HCT116 (cell line): ENCODE measurements at places on chromosomes 5 and 9. TPM values are rescaled to one million over a fixed set of nuclear protein-coding genes. Genes with fewer than 3 reads are reported as not detected.
A peak's percentile ranks its signal among the peaks of the same experiment; 100 is the strongest.

GRCh38 chr5:87829217-87829551 lies 416.5 kb upstream of the CCNH start:
- no peak overlapping the region for H3K4me3 ChIP-seq
- H3K4me1 ChIP-seq: peaks cover 7% of the 10 kb centered on the region
- peak; percentile 6 for DNase-seq
- H3K27me3 ChIP-seq: no peaks in the 10 kb centered on the region

DNA sequence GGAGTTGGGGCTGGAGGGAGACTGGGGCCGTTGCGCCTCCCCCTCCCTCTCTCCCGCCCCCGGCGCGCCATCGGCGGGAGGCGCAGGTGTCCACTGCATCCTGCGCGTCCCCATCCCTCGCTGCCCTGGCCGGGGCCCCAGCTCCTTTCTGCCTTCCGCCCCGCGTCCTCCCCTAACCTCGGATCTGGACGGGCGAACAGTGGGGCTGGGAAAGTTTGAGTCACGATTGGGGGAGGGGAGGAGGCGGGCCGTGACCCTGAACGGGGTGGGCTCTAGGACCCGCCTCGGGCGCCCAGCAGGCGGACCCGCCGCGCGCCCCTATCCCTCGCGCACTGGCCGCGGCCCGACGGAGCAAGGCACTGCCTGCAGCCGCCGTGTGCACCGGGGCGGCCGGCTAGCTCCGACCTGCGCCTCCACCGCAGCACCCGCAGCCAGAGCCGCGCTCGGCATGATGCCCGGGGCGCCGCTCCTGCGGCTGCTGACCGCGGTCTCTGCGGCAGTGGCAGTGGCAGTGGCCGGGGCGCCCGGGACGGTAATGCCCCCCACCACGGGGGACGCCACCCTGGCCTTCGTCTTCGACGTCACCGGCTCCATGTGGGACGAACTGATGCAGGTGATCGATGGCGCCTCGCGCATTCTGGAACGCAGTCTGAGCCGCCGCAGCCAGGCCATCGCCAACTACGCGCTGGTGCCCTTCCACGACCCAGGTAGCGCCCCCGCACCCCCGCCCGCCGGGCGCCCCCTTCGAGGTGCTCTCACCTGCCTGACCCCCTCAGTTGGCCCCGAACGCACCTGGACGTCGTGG lies at the start of gene HMCN2:
Gene HMCN2 (plus strand): TSS at position 330 of the 805 bp plus-strand sequence. CDS start 119 bp downstream, at position 449.
- H3K4me1 ChIP-seq: peaks cover 4% of the 10 kb centered on the region; the same call in 1 of the 2 replicates
- DNase-seq: no peak
- peaks cover 10% of the 10 kb centered on the region; the same call in 1 of the 2 replicates for H3K27me3 ChIP-seq
- H3K4me3 ChIP-seq: no peak within 1 kb of the TSS
- H3K36me3 ChIP-seq: no peaks in the 10 kb centered on the region

DNA sequence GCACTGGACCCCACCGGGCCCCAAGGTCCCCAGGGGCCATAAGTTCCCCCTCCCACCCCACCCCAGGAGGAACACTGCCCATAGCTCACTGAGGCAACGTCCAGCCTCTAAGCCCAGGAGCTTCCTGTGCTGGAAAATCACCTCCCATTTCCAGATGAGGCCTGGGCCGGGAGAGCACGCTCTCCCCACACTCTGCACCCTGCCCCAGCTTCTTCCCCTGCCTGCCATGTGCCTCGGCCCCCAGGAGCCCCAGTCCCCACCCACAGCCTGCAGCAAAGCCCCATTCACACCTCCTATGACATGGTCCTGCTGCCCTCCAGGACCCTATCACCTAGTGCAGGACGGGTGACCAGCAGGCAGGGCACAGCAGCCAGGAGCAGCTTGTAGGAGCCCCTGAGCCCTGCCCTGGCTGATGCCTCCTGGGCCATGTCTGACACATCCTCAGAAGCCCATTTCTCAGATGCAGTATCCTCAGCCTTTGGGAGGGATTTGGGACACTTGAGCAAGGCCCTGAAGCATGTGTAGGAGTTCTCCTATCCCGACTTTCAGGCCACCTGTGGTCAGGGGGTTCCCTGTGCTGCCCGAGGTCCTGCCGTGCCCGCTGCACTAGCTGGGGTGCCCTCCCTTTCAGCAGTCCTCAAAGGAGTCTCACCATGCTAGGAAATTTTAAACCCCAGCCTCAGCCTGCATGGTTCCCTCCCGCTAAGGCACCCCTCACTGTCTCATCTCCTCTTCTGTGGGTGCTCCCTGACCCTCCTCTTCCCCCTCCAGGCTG lies 119.4 kb upstream of the FOXD4L5 start:
- H3K4me3 ChIP-seq: no peak overlapping the region
- H3K27me3 ChIP-seq: no peaks in the 10 kb centered on the region
- no peaks in the 10 kb centered on the region for H3K4me1 ChIP-seq
- no peak overlapping the region for H3K27ac ChIP-seq
- DNase-seq: no peak
- H3K36me3 ChIP-seq: no peaks in the 10 kb centered on the region

- H3K36me3 ChIP-seq: no peaks in the 10 kb centered on the region
- no peak for DNase-seq
- no peaks in the 10 kb centered on the region for H3K4me1 ChIP-seq
- H3K27ac ChIP-seq: no peak overlapping the region
- H3K4me3 ChIP-seq: no peak overlapping the region
These were observed 453.3 kb downstream of the KIF4B start for GRCh38 chr5:155466851-155467250.

DNA sequence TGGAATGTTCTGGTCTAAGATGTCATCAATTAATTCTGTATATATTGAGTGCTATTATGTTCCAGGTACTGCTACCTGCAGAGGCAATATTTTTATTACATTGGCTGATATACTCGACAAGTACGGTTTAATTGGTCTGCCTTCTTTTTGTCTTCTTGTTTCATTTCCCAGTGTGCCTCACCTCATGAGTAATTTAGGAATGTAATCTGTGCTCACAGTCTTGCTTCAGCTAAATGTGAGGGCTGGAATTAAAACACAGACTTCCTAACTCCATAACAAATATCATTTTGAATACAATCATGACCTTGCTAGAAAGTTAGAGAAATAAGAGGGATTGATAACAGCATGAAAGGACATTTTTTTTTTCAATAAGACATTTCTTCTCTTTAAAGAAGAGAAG lies 20.1 kb upstream of the SPINK5 start:
- no peak overlapping the region for H3K4me3 ChIP-seq
- H3K4me1 ChIP-seq: no peaks in the 10 kb centered on the region
- no peak for DNase-seq

DNA sequence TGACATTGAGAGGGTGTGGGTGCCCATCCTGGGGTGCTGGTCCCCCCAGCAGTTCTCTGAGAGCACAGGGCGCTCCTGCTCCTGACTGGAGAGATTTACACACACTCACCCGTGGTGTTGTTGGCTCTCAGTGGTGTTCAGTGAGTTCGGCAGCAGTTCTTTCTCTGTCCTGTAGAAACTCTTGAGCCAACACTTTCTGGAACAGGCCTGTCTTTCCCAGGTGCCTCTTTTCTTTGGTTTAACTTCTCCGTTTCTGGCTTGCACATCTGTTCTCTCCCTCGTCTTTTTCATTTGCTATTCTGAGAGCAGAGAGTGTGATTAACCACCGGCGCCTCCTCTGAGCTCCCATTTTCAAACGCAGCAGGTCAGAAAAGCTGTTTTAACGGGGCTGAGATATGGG lies 284.5 kb downstream of the IRX2 start:
- H3K36me3 ChIP-seq: no peaks in the 10 kb centered on the region
- H3K4me1 ChIP-seq: no peaks in the 10 kb centered on the region
- no peaks in the 10 kb centered on the region for H3K27me3 ChIP-seq
- no peak overlapping the region for H3K4me3 ChIP-seq
- H3K27ac ChIP-seq: no peak overlapping the region

- H3K4me1 ChIP-seq: no peaks in the 10 kb centered on the region
- no peaks in the 10 kb centered on the region for H3K27me3 ChIP-seq
- H3K27ac ChIP-seq: no peak overlapping the region
- no peaks in the 10 kb centered on the region for H3K36me3 ChIP-seq
- DNase-seq: no peak
These were observed 30.8 kb upstream of the SLC12A2 start for GRCh38 chr5:128052780-128053179.

DNA sequence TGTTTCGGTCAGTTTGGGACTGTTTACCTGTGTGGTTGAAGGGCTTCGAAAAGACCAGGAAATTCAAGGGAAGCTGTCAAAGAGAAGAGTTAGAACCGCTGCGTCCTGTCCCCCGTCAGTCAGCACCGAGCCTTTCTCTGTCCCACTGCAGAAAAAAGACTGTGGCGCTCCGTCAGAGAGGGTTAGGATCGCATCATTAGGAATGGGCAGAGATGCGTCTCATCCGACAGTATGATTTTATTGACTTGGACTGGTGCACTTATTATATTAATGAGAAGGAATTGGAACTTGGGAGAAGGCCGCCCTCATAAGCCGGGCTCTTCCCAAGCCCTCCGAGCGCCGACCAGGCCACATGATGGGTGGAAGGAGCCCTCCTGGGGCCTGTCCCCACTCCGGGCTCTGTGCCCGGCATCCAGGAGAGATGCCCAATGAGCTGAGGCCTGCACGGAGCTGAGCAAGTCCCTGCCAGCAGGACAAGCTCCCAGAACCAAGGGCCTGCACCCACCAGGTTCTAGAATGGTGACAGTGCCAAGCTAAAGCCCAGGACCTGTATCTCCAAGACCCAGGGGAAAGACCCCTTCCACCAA lies 71.5 kb downstream of the NEK6 start:
- no peak overlapping the region for H3K27ac ChIP-seq
- peaks cover 2% of the 10 kb centered on the region for H3K36me3 ChIP-seq
- no peaks in the 10 kb centered on the region for H3K27me3 ChIP-seq
- no peak for DNase-seq
- no peaks in the 10 kb centered on the region for H3K4me1 ChIP-seq

- DNase-seq: no peak
- H3K27ac ChIP-seq: no peak overlapping the region
- no peaks in the 10 kb centered on the region for H3K36me3 ChIP-seq
- H3K4me1 ChIP-seq: no peaks in the 10 kb centered on the region
- H3K4me3 ChIP-seq: no peak overlapping the region
- H3K27me3 ChIP-seq: no peaks in the 10 kb centered on the region
These were observed 1275.4 kb upstream of the CDH18 start for GRCh38 chr5:21263361-21263760.

GRCh38 chr5:180160789-180161188 lies 48.2 kb downstream of the RASGEF1C start:
- no peaks in the 10 kb centered on the region for H3K36me3 ChIP-seq
- no peak overlapping the region for H3K27ac ChIP-seq
- no peak overlapping the region for H3K4me3 ChIP-seq
- DNase-seq: no peak

DNA sequence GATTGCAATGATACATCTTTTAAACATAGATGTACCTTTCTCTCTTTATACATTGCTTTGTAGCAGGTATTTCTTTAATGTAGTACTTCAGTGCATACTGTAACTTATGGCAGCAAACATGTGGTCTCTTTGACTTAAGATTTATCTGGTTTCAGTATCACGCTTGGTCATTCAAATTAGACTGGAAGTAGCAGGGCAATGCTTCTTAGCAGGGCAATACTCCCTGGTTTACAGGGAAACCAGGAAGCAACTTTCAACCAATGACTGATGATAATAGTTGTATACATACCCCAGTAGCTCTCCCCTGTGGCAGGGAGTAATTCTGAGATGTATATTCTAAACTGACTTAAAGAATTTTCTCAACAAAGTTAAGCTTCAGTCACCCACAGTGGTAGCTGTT lies 761.1 kb upstream of the CDH10 start:
- no peaks in the 10 kb centered on the region for H3K4me1 ChIP-seq
- H3K27ac ChIP-seq: no peak overlapping the region
- DNase-seq: no peak
- H3K4me3 ChIP-seq: no peak overlapping the region

GRCh38 chr5:76194340-76194739 lies 111.2 kb downstream of the SV2C start:
- no peaks in the 10 kb centered on the region for H3K4me1 ChIP-seq
- H3K27me3 ChIP-seq: peaks cover 44% of the 10 kb centered on the region

GRCh38 chr9:121944711-121945191 lies 148.4 kb downstream of the TTLL11 start:
- H3K36me3 ChIP-seq: no peaks in the 10 kb centered on the region
- H3K4me3 ChIP-seq: no peak overlapping the region
- DNase-seq: no peak

DNA sequence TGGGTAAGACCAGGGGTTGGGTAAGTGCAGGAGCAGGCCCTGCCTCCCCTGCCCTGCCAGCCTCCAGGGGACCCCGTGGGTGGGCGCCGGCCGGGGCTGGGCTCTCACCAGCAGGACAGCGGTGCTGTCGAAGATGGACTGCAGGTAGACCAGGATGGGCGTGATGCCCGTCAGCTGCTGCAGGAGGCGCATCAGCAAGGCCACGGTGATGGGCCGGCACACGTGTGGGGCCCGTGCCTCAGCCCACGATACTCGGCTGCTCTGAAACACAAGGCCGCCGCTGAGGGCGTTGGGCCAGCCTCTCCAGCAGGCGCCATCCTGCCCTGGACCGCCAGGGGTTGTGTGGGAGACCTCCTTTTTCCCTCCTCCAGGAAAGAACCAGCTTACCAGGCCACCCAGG lies 4.0 kb downstream of the SLC2A6 start:
- no peak overlapping the region for H3K4me3 ChIP-seq
- H3K27ac ChIP-seq: no peak overlapping the region
- H3K36me3 ChIP-seq: no peaks in the 10 kb centered on the region
- H3K4me1 ChIP-seq: peaks cover 11% of the 10 kb centered on the region; the same call in 1 of the 2 replicates

SPINK4 gene
- total RNA-seq: not detected

C9orf43 gene
- 0.71 TPM for total RNA-seq

DDX4 gene
- not detected for total RNA-seq

PCDHGA9 gene
- total RNA-seq: 0.34 TPM

AGXT2 gene
- total RNA-seq: not detected

SPINK5 gene
- not detected for total RNA-seq

RGS14 gene
- total RNA-seq: 9.4 TPM
